Tongue (tissue), 3 donors: ENCODE measurements at places on chromosomes 2 and 18. TPM values are rescaled to one million over a fixed set of nuclear protein-coding genes. Genes with fewer than 3 reads are reported as not detected.

- no peak for DNase-seq
Observed at GRCh38 chr18:75139226-75139911, 69.6 kb downstream of the PTGR3 start.

GRCh38 chr2:70905443-70906421 lies 30.0 kb upstream of the ATP6V1B1 start:
- no peak for DNase-seq

GRCh38 chr18:76134628-76135027 lies 360.4 kb downstream of the ZNF516 start:
- no peak for DNase-seq

DNA sequence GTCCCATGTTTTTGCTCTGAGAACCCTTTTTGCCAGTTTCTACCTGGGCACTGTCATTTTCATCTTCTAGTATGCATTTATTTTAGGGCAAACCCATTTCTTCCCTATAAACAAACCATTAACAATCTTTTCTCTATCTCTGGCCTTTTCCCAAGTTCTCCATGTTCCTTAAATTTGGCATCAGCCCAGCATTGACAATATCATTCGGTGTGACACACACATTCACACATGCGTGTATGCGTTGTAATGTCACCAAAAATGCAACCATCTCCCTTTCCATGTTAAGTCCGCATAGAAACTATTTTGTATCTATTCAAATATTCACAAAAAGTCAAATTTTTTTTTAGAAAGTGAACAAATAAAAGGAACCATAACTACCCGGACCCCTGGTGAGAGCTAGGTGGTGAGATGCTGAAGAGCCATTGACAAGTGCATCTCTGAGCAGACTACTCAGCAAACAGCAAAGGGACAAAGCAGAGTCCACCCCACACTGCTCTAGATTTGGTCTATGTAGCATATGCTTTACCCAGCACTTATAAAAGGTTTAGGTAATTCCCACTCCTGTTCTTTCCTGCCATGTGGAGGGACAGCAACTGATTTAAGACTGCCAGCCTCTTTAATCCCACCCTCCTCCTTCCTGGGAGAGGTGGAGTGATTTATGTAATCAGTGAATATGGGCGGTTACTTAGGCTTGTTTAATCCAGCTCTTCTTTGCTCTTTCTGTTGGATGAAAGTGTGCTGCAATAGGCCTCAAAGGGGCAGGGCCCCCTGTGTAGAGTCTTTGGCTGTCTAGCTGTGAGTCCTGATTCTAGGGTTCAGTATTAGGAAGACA lies 124.1 kb downstream of the METTL8 start:
- no peak for DNase-seq

DNA sequence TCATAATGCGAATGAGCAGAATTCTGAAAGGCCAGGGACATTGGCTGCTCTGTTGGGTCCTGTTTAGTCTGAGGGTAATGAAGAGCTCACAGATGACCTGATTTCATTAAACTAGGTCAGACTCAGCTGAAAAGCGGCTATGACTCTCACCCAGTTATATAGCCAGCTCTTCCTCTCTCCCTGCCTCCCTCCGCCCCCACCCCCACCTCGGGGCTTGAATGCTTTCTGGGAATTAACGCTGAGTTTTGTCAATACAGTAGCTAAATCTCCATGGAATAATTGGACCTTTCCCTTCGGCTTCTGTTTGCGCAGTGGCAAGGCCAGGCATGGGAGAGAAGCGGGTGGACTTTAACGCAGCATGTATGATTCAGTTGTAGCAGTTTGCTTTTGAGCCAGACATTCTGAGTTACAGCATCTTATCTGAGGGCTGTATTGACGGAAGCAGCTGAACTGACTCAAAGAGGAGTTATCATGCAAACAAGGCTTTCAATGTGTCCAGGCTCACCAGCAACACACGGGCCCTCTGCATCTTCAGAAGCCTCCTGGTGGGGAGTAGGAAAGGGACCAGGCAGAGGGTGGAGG lies 110.6 kb downstream of the MYCN start:
- DNase-seq: peak; percentile 83

DNA sequence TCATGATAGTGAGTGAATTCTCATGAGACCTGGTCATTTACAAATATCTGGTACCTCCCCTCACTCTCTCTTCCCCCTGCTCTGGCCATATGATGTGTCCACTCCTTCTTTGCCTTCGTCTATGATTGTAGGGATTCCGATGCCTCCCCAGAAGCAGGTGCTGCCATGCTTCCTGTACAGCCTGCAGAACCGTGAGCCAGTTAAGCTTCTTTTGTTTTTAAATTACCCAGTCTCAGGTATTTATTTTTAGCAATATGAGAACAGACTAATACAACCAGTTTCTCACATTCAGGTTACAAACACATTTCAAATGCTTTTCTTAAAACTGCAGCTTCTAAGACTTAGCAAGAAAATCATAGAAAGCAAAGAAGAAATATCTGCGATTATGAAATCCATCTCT lies 321.2 kb upstream of the CDH7 start:
- DNase-seq: no peak

MOCOS gene
- 0.31 TPM for total RNA-seq

DYNC2LI1 gene
- total RNA-seq: 37.3 TPM

UGT1A5 gene
- total RNA-seq: 0.51 TPM

SLC14A1 gene
- total RNA-seq: 4.0 TPM

IHH gene
- total RNA-seq: not detected

LHCGR gene
- 0.51 TPM for total RNA-seq

MYO3B gene
- 1.8 TPM for total RNA-seq

HSBP1L1 gene
- 2.9 TPM for total RNA-seq

GPAT2 gene
- 2.8 TPM for total RNA-seq
